RWPE2 (cell line): ENCODE measurements at places on chromosomes 11 and 22.
A peak's percentile ranks its signal among the peaks of the same experiment; 100 is the strongest.

- no peak for DNase-seq
- H3K27me3 ChIP-seq = no peaks in the 10 kb centered on the region
- H3K36me3 ChIP-seq = no peaks in the 10 kb centered on the region
- peaks cover 19% of the 10 kb centered on the region for H3K4me1 ChIP-seq
These were observed 44.0 kb downstream of the GRAMD1B start for GRCh38 chr11:123473941-123474677.

DNA sequence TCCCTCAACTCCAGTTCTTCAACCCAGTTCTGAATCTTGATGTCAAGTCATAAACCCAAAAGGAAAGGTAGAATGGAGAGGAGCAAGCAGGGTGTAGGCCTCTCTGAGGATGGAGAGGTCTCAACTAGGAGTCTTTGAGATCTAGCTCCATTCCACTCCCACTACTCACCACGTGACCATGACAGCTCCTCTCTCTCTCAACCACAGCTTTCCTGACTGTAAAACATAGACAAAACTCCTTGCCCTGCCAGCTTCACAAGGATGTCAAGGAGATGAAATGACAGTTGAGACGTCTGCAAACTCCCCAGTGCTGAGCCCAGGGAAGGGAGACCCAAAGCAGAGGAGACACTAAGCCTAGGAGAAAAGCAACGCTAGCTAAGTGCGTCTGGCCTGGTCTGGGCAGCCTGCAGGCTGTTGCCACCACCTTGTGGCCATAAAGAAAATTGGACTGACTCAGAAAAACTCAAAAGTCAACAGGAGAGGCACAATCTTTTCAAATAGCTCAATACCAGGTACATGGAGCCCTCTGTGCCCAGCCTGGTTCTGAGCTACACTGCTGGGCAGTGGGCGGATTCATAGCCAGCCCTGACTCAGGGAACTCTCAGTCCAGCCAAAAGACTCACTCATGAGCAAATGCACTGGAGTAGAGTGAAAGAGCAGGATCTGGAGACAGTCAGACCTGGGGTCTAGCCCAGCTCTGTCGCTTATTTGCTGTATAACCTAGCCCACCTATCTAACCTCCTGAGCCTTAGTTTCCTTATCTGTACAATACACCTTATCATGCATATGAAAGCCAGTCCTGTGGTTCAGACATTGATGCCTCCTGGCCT lies 3.4 kb downstream of the CLPB start:
- H3K4me1 ChIP-seq = peaks cover 6% of the 10 kb centered on the region
- H3K27me3 ChIP-seq = no peaks in the 10 kb centered on the region
- no peak overlapping the region for H3K4me3 ChIP-seq
- peaks cover 40% of the 10 kb centered on the region for H3K36me3 ChIP-seq

- no peaks in the 10 kb centered on the region for H3K36me3 ChIP-seq
- H3K27me3 ChIP-seq = no peaks in the 10 kb centered on the region
These were observed 92.6 kb upstream of the CSNK2A3 start for GRCh38 chr11:11445441-11446185.

DNA sequence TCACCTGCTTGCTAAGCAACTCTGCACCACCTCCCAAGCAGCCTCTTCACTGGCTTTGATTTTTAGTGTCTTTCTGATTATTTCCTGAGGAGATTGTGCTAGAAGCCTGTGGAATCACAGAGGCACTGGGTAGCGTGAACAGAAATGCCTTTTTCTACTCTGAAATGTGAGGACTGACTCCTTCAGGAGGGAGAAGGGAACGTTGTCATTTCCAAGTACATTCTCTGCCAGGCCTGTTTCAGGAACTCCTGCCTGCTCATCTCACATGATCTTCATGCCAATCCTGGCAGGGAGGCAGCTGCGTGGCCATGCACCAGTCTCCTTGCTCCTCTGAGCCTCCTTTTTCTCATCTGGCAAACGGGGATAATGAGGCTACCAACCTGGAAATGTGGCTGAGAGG lies 49.8 kb upstream of the PRDM11 start:
- H3K36me3 ChIP-seq = no peaks in the 10 kb centered on the region
- H3K4me3 ChIP-seq = no peak overlapping the region
- H3K27me3 ChIP-seq = no peaks in the 10 kb centered on the region
- no peak overlapping the region for H3K27ac ChIP-seq
- DNase-seq = no peak

- DNase-seq = no peak
- no peak overlapping the region for H3K4me3 ChIP-seq
- H3K27ac ChIP-seq = no peak overlapping the region
These were observed 15.9 kb upstream of the PIK3IP1 start for GRCh38 chr22:31308181-31308580.

- H3K27me3 ChIP-seq = no peaks in the 10 kb centered on the region
- H3K4me1 ChIP-seq = no peaks in the 10 kb centered on the region
- DNase-seq = no peak
- no peaks in the 10 kb centered on the region for H3K36me3 ChIP-seq
- H3K4me3 ChIP-seq = no peak overlapping the region
- H3K27ac ChIP-seq = no peak overlapping the region
These were observed 25.6 kb downstream of the PARVB start for GRCh38 chr22:44049486-44050231.

DNA sequence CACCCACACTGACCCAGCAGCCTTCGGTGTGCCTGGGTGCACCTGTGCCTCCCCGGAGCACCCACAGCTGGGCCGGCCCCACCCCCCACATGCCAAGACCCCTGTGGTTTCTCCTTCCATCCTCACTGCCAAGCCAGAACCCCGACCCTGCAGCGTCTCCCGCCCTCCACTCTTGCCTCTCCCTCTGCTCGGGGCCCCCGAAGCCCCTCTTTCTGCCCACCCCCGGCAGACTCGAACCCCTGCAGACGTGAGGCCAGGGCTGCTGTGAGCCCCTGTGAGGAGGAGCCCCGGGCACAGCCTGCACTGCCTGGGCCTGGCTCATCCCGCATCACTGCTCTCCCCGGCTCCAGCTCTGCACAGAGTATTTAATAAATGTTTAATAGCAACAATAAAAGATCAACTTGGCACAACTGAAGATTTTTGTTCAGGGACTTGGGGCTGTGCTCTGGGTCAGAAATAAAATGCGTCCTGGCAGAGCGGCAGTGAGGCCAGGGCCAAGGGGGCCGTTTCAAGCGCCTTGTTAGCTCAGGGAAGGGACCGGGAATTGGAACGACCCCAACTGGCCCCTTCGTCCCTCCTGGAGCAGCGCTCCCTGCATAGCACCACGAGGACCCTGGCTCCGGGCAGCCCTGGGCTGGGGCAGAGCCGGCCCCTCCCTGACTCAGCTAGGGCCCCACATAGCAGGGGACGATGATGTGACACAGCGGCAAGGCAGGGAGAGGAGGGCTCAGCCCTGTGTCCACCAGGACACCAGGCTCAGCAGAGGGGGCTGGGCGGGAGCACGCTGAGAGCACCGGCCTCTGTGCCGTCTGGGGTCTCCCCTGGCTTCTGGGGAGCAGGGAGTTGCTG lies 520.8 kb downstream of the BRD1 start:
- H3K27me3 ChIP-seq = peaks cover 4% of the 10 kb centered on the region
- H3K4me1 ChIP-seq = no peaks in the 10 kb centered on the region
- H3K4me3 ChIP-seq = no peak overlapping the region
- no peak for DNase-seq
- H3K27ac ChIP-seq = no peak overlapping the region

GRCh38 chr22:17579535-17579981 lies 16.3 kb downstream of the SLC25A18 start:
- H3K27ac ChIP-seq = no peak overlapping the region
- H3K4me1 ChIP-seq = peaks cover 12% of the 10 kb centered on the region
- no peaks in the 10 kb centered on the region for H3K27me3 ChIP-seq
- DNase-seq = no peak

GRCh38 chr22:32997295-32997694 lies 60.9 kb downstream of the SYN3 start:
- DNase-seq = no peak
- H3K4me1 ChIP-seq = peaks cover 31% of the 10 kb centered on the region
- no peaks in the 10 kb centered on the region for H3K36me3 ChIP-seq
- peak overlapping the region; percentile 80 for H3K27ac ChIP-seq
- H3K27me3 ChIP-seq = no peaks in the 10 kb centered on the region
- no peak overlapping the region for H3K4me3 ChIP-seq

- no peak overlapping the region for H3K4me3 ChIP-seq
- no peak overlapping the region for H3K27ac ChIP-seq
- DNase-seq = no peak
- peaks cover 8% of the 10 kb centered on the region for H3K27me3 ChIP-seq
- H3K4me1 ChIP-seq = no peaks in the 10 kb centered on the region
These were observed 180.4 kb upstream of the B3GAT1 start for GRCh38 chr11:134592391-134592990.

- H3K27ac ChIP-seq = no peak overlapping the region
- no peaks in the 10 kb centered on the region for H3K36me3 ChIP-seq
- no peak overlapping the region for H3K4me3 ChIP-seq
- H3K27me3 ChIP-seq = no peaks in the 10 kb centered on the region
- no peaks in the 10 kb centered on the region for H3K4me1 ChIP-seq
- peak; percentile 15 for DNase-seq
These were observed 11.5 kb downstream of the TMPRSS13 start for GRCh38 chr11:117917591-117918151.

DNA sequence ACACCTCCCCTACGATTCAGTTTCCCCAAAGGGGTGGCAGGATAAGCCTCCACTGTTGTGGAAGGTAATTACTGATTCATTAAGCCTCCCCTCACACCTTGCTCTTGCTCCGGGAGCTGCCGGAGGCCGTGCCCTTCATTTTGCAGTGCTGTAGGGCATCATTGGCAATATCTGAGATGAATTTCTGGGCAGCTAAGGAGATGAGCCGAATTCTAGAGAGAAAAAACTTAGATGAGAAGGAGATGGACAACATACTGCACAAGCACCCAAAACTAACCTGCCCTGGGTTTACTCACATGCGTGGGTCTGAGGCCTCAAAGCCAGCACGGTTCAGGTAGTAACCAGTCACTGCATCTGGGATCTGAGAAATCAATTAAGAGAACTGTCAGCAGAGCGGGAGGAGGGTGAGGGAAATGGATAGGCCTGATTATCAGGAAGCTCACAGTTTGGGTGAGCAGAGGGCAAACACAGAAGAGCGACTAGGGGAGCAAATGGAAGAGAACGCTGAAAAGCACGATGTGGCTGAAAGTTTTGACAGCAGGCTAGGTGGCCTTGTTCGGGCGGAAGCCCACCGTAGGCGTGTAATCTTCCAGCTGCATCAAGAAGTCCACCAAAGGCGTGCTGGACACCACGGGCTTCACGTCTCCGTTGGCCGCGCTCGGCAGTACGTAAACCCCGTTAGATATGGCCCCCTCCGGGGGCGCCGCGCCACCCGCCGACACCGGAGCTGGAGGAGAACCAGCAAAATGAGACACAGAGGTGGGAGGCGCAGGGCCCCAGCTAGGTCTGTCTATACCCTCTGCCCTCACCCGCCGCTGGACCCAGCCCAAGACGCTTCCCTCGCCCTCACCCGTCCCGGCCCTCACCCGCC lies 689 bp downstream of the TAF10 start:
- H3K27me3 ChIP-seq = no peaks in the 10 kb centered on the region
- H3K36me3 ChIP-seq = peaks cover 50% of the 10 kb centered on the region
- peaks cover 14% of the 10 kb centered on the region for H3K4me1 ChIP-seq
- H3K27ac ChIP-seq = peak overlapping the region; percentile 82
- DNase-seq = peak; percentile 43

GRCh38 chr11:61429346-61429690 lies 457 bp downstream of the CPSF7 start:
- DNase-seq = peak; percentile 69
- H3K27ac ChIP-seq = peak overlapping the region; percentile 79
- H3K36me3 ChIP-seq = peaks cover 52% of the 10 kb centered on the region
- H3K4me1 ChIP-seq = peaks cover 7% of the 10 kb centered on the region
- H3K4me3 ChIP-seq = peak overlapping the region; percentile 73

DNA sequence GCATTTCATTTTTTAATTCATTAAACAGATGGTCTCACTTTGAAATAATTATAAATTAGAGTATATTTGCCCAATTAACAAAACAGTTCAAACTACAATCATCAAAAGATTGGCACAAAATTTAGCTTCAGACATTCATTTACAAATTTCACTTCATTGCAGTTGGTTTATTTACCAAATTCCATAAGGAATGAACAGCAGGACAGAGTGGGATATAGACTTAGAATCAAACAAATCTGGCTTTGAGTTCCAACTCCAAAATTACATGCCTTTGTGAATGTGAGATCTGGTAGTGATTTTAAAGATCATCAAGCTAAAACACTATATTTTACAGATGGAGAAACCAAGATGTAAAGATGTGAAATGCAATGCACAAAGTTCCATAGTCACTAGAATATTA lies 310.7 kb upstream of the CNTN5 start:
- no peaks in the 10 kb centered on the region for H3K4me1 ChIP-seq
- H3K36me3 ChIP-seq = no peaks in the 10 kb centered on the region
- H3K27me3 ChIP-seq = no peaks in the 10 kb centered on the region
- no peak overlapping the region for H3K4me3 ChIP-seq
- H3K27ac ChIP-seq = no peak overlapping the region
- no peak for DNase-seq

- no peaks in the 10 kb centered on the region for H3K36me3 ChIP-seq
- H3K4me3 ChIP-seq = no peak overlapping the region
- H3K27me3 ChIP-seq = no peaks in the 10 kb centered on the region
- no peak for DNase-seq
These were observed 22.2 kb upstream of the ACR start for GRCh38 chr22:50715776-50716175.
